ENCODE measurements at places on chromosomes 12 and 14. TPM values are rescaled to one million over a fixed set of nuclear protein-coding genes. Genes with fewer than 3 reads are reported as not detected.
A peak's percentile ranks its signal among the peaks of the same experiment; 100 is the strongest.

DNA sequence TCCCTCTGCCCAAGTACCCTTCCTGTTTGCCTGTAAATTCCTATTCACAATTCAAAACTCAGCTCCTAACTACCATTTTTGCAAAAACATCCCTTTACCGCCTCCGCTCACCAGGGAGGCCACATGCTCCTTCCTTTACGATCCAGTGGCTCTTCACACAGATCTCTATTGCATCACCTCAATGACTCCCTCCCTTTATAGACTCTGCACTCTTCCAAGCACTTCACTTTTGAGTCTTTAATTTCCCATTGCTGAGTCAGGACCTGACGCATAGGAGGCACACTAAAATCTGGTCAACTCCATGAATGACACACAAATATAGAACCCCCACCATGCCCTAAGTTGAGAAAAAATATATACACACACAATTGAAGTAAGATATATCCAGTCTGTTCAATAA, 45.9 kb downstream of the PPP1R13B start:
- H3K27ac ChIP-seq: no peak overlapping the region
- DNase-seq: peak; percentile 29
- H3K36me3 ChIP-seq: no peaks in the 10 kb centered on the region
- H3K4me3 ChIP-seq: no peak overlapping the region

GRCh38 chr12:118650586-118650960, 274.2 kb downstream of the SUDS3 start:
- no peaks in the 10 kb centered on the region for H3K27me3 ChIP-seq
- no peak overlapping the region for H3K4me3 ChIP-seq
- 0 out of 2 replicates have a peak, but pooled peaks cover 3% of the 10 kb centered on the region for H3K4me1 ChIP-seq
- H3K27ac ChIP-seq: no peak overlapping the region
- no peaks in the 10 kb centered on the region for H3K36me3 ChIP-seq

DNA sequence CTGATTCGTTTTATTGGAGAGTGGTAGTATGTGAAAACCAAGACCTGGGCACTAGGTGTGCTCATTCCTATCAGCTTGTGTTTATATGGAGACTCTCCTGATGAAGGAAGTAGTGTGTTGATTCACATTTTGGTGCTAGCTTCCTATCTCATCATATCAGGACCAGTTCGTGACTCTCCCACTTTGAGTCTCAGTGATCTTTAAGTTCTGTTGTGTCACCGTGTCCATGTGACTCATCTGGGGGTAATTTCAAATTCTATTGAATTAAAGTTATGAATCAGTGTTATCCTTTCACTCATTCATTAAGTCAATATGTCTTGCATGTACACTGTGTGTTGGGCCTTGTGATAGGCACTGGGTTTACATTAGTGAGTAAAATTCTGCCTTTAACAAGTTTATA, 180.2 kb downstream of the CACNA1C start:
- no peak overlapping the region for H3K4me3 ChIP-seq
- no peaks in the 10 kb centered on the region for H3K4me1 ChIP-seq
- H3K27me3 ChIP-seq: no peaks in the 10 kb centered on the region
- no peak overlapping the region for H3K27ac ChIP-seq

GRCh38 chr12:74732826-74733225, 195.2 kb downstream of the ATXN7L3B start:
- H3K27ac ChIP-seq: no peak overlapping the region
- no peaks in the 10 kb centered on the region for H3K36me3 ChIP-seq
- H3K4me1 ChIP-seq: no peaks in the 10 kb centered on the region
- H3K4me3 ChIP-seq: no peak overlapping the region
- no peak for DNase-seq
- H3K27me3 ChIP-seq: no peaks in the 10 kb centered on the region

Gene ZBTB42
- 0.70 TPM for polyA plus RNA-seq

- no peaks in the 10 kb centered on the region for H3K4me1 ChIP-seq
- H3K4me3 ChIP-seq: no peak overlapping the region
- H3K36me3 ChIP-seq: 0 out of 2 replicates have a peak, but pooled peaks cover 5% of the 10 kb centered on the region
- DNase-seq: no peak
- no peaks in the 10 kb centered on the region for H3K27me3 ChIP-seq
These were observed 129.1 kb downstream of the TMEM117 start for GRCh38 chr12:43964961-43965360.

Gene LRRIQ1
- 3.2 TPM for polyA plus RNA-seq

- no peak overlapping the region for H3K4me3 ChIP-seq
- no peaks in the 10 kb centered on the region for H3K4me1 ChIP-seq
- H3K27me3 ChIP-seq: no peaks in the 10 kb centered on the region
- H3K36me3 ChIP-seq: no peaks in the 10 kb centered on the region
These were observed 27.4 kb downstream of the GIT2 start for GRCh38 chr12:109968801-109969200.

GRCh38 chr12:128578045-128578444, 245.7 kb downstream of the SLC15A4 start:
- no peaks in the 10 kb centered on the region for H3K36me3 ChIP-seq
- H3K27me3 ChIP-seq: no peaks in the 10 kb centered on the region
- no peak overlapping the region for H3K4me3 ChIP-seq
- H3K27ac ChIP-seq: no peak overlapping the region

Gene CCDC196
- polyA plus RNA-seq: not detected

- DNase-seq: no peak
- no peak overlapping the region for H3K4me3 ChIP-seq
- no peaks in the 10 kb centered on the region for H3K27me3 ChIP-seq
These were observed 21.1 kb downstream of the BRI3BP start for GRCh38 chr12:125014526-125014925.

GRCh38 chr12:118912697-118913270, 68.6 kb upstream of the SRRM4 start:
- H3K36me3 ChIP-seq: no peaks in the 10 kb centered on the region
- no peak for DNase-seq
- H3K27me3 ChIP-seq: no peaks in the 10 kb centered on the region
- no peak overlapping the region for H3K27ac ChIP-seq
- peaks cover 2% of the 10 kb centered on the region for H3K4me1 ChIP-seq

DNA sequence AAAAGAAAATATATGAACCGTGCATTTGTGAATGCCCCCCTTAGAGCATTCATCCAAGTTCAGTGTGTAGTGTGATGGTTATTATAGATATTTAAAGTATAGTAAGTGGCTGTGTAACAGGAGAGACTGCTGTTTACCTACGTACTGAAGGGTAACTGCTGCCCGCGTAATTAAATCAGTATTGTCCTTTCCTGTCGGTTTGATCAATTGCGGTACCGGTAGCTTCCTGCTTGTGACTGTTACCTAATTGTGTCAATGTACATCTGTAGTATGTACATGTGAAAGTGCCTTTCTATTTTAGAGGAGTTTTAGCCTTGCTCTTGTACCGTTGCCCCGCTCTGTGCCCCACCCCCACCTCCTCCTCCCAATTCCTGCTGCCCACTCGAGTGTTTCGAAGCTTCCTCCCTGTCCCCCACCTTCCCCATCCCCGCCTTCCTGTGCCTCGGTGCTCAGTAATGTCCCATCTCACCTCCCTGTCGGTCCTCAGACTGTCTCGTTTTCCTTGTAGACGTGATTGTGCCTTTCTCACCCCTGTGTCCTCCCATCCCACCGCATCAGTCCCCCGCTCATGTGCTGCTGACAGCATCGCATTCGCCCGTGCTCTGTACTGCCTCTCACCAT, 75.0 kb downstream of the KICS2 start:
- no peaks in the 10 kb centered on the region for H3K27me3 ChIP-seq
- no peak overlapping the region for H3K4me3 ChIP-seq
- no peak for DNase-seq
- H3K36me3 ChIP-seq: no peaks in the 10 kb centered on the region

Gene HECTD4
- polyA plus RNA-seq: 21.7 TPM

Gene SLCO1C1
- polyA plus RNA-seq: 0.97 TPM

- H3K36me3 ChIP-seq: no peaks in the 10 kb centered on the region
- DNase-seq: no peak
- peaks cover 83% of the 10 kb centered on the region for H3K4me1 ChIP-seq
These were observed 11.0 kb upstream of the IRF2BPL start for GRCh38 chr14:77039285-77040058.

DNA sequence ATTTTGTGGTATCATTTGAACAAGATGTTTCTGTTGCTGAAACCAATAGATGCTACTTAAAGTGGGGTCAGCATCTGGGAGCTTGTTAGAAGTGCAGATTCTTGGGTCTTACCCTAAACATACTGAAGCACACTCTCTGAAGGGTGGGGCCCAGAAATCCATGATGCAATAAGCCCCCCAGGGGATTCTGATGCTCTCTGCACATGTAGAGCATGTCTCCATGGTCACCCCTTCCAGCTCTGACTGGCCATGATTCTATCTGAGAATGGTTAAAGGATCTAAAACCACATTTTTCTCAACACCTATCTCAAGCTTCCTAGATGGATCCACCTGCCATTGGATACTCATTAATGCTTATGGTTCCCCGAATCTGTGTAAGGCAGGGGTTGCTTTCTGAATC, 20.4 kb downstream of the JDP2 start:
- H3K4me1 ChIP-seq: peaks cover 13% of the 10 kb centered on the region
- H3K27ac ChIP-seq: no peak overlapping the region
- H3K36me3 ChIP-seq: no peaks in the 10 kb centered on the region
- no peak overlapping the region for H3K4me3 ChIP-seq
- H3K27me3 ChIP-seq: no peaks in the 10 kb centered on the region
- DNase-seq: no peak

GRCh38 chr12:49578471-49579112, 10.7 kb upstream of the MCRS1 start:
- H3K4me3 ChIP-seq: no peak overlapping the region
- H3K27me3 ChIP-seq: no peaks in the 10 kb centered on the region
- H3K36me3 ChIP-seq: peaks cover 5% of the 10 kb centered on the region
- DNase-seq: no peak
- no peak overlapping the region for H3K27ac ChIP-seq
- H3K4me1 ChIP-seq: no peaks in the 10 kb centered on the region

- peaks cover 15% of the 10 kb centered on the region for H3K4me1 ChIP-seq
- H3K36me3 ChIP-seq: no peaks in the 10 kb centered on the region
- no peak overlapping the region for H3K4me3 ChIP-seq
- peak; percentile 65 for DNase-seq
These were observed 384.8 kb downstream of the BMP4 start for GRCh38 chr14:53571641-53572328.

DNA sequence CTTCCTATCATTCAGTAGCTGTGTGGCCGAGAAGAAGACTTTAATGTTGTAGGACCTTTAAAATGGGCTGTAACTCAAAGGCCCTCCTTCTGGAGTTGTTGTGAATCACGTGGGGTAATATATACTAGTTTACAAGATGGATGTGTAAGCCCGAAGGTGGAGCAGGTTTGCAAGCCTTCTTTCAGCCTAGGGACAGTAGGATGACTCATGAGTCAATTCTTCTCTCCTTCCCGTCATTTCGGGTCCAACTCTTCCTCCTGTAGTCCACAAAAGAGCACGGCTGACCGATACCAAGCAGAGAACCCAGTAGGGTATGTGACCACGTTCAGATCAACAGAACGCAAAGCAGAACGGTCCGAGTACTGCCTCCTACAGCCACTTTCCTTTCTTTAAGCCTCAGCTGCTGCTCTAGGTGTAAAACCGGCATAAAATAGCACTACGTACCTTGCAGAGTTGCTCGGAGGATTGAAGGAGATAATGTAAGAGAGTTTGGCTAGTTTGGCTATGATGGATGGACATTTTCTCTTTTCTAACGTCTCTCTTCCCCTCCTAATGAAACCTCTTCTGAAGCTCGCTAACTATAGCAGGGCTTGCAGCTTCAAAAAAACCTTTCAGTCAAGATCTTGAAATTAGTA, 1.3 kb upstream of the RASSF3 start:
- peak overlapping the region; percentile 99 for H3K27ac ChIP-seq
- peak; percentile 64 for DNase-seq
- no peaks in the 10 kb centered on the region for H3K36me3 ChIP-seq
- H3K4me3 ChIP-seq: peak overlapping the region; percentile 99
- H3K27me3 ChIP-seq: no peaks in the 10 kb centered on the region
- peaks cover 21% of the 10 kb centered on the region for H3K4me1 ChIP-seq

Gene TSPAN11
- 2.1 TPM for polyA plus RNA-seq

Gene GSC
- 0.35 TPM for polyA plus RNA-seq

DNA sequence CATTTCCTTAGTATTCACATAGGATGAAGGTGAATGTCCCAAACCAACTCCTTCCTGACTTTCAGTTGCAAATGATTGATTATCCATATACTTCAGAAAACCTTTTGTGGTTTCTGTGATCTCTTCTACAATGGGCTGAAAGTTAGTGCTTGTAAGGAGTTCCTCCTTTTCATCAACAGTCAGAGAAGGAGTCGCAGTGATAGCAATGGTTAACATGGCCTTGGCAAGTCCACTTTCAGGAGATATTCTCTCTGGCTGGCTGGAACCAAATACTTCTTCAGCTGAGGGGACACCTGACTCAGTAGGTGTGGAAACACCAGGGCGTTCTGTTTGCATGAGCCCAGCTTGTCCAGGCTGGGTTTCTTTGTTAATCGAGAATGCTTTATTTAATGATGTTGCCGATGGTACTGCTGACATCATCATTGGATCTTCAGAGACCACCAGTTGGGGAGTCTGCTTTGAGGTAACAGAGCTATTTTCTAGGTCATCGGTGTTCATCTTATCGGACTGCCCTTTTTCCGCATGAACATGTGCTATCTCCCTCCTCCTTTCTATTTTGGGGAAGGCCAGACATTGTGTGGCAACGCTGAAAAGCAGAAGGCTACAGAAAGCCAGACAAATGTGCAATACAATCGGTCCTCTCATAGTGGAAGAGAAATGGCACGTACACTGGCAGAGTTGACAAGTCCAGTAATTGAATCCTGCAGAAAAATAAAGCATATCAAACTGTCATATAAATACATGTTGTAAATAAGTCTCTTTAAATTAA, 13.1 kb downstream of the ARMH4 start:
- no peaks in the 10 kb centered on the region for H3K36me3 ChIP-seq
- H3K27ac ChIP-seq: no peak overlapping the region
- DNase-seq: no peak
- H3K4me3 ChIP-seq: no peak overlapping the region
- no peaks in the 10 kb centered on the region for H3K4me1 ChIP-seq

- peaks cover 56% of the 10 kb centered on the region for H3K4me1 ChIP-seq
- peak overlapping the region; percentile 95 for H3K27ac ChIP-seq
- no peak overlapping the region for H3K4me3 ChIP-seq
- H3K27me3 ChIP-seq: no peaks in the 10 kb centered on the region
- peak; percentile 74 for DNase-seq
- H3K36me3 ChIP-seq: no peaks in the 10 kb centered on the region
These were observed 338.7 kb downstream of the TRHDE start for GRCh38 chr12:72610854-72611358.

Gene LRRC23
- polyA plus RNA-seq: 2.4 TPM

Gene STK38L
- 31.0 TPM for polyA plus RNA-seq

- no peak overlapping the region for H3K4me3 ChIP-seq
- no peaks in the 10 kb centered on the region for H3K27me3 ChIP-seq
- H3K36me3 ChIP-seq: no peaks in the 10 kb centered on the region
- DNase-seq: no peak
These were observed 22.2 kb downstream of the SLC41A2 start for GRCh38 chr12:104935886-104936285.

Gene GPR84
- not detected for polyA plus RNA-seq
